ENCODE measurements at places on chromosomes 1 and 21.

GRCh38 chr1:27318596-27318995, 3.4 kb upstream of the TMEM222 start:
- DNase-seq, result no peak

GRCh38 chr1:36329817-36330216, 6.4 kb upstream of the EVA1B start:
- no peak for DNase-seq

GRCh38 chr1:157272729-157273524, 134.7 kb upstream of the ETV3 start:
- DNase-seq, result no peak

DNA sequence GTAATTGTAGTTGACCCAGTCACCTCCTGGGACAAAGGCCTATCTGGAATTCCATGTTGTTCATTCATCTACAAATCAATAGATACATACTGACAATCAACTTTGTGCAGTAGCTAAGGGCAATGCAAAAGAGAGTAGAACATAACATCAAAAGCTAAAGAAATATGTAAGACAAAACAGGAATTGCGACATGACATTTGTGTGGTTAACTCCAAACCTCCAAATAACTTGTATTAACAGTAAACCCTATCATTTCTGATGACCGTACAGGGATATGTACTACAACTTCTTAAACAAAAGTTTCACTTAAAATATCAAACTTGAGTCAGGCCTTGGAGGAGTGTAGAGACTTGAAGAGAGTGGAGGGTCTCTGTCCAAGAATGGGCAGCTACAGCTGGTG, 317.6 kb downstream of the SPATA17 start:
- DNase-seq, result no peak

GRCh38 chr1:77040826-77041225, 173.5 kb downstream of the ST6GALNAC5 start:
- no peak for DNase-seq

GRCh38 chr1:56477164-56478111, 101.9 kb downstream of the PLPP3 start:
- DNase-seq, result peak; percentile 22

GRCh38 chr1:25617625-25618432, 1.2 kb downstream of the MAN1C1 start:
- DNase-seq, result no peak

- DNase-seq, result no peak
Measured at GRCh38 chr21:39388811-39389155, 39.9 kb upstream of the HMGN1 start.

DNA sequence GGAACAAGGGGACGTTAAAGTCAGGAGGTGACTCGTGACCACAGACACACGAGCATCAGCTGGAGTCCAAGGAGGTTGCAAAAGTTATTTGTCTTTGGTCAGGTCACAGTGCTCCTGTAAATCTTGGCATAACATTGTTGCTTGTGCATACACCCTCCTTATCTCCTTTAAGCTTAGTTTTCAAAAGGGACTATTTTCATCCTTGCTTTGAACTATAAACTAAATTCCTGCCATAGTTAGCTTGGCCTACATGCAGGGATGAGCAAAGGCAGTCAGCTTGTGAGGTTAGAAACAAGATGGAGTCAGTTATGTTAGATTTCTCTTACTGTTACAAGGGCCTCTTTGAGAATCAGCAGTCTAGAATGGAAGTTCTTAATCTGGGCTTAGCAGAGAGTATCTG, 28.0 kb upstream of the FASLG start:
- DNase-seq, result no peak

DNA sequence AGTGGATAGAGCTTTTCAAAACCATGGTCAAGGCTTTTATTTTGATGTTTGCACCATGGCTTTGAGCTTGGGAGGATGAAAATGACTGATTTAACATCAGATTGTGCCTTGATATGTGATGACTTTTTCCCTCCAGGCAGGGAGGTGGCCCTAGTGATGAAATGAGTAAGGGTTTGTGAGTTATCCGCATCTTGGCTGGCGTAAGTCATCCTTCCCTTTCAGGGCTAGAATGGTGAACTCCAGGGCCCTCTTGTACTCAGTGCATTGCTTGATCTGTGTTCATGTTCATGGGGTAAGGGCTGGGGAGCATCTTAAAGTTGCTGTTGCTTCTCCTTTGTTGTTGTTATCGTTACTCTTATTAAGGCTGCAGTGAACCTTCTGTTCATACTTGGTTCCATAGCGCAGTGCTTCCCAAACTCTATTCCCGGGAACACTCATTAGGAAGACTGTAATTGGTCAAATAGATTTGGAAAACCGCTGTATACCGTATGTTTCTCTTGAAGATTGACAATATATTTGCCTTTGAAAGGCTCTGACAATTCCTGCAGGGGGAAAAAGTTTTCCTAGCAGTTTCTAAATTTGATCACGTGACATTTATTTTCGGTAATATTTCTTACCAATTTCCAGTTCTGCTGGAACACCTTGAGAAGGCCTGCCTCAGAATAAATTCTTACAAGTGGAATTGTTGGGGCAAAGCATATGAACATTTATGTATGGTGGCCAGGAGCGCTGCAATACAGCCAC, 23.1 kb downstream of the GPR137B start:
- DNase-seq, result no peak

- no peak for DNase-seq
Measured at GRCh38 chr1:23168079-23168444, 594 bp downstream of the LUZP1 start.

GRCh38 chr1:116498789-116499628, 71.8 kb downstream of the CD58 start:
- peak; percentile 37 for DNase-seq

GRCh38 chr21:20329636-20330035, 668.6 kb upstream of the NCAM2 start:
- DNase-seq, result no peak

GRCh38 chr21:34887725-34888568, 161.2 kb downstream of the RUNX1 start:
- peak; percentile 63 for DNase-seq

GRCh38 chr1:218880484-218881060, 293.1 kb upstream of the LYPLAL1 start:
- no peak for DNase-seq

GRCh38 chr1:244197851-244198375, 146.8 kb downstream of the ZBTB18 start:
- no peak for DNase-seq
